ENCODE measurements at places on chromosomes 6 and 20.

DNA sequence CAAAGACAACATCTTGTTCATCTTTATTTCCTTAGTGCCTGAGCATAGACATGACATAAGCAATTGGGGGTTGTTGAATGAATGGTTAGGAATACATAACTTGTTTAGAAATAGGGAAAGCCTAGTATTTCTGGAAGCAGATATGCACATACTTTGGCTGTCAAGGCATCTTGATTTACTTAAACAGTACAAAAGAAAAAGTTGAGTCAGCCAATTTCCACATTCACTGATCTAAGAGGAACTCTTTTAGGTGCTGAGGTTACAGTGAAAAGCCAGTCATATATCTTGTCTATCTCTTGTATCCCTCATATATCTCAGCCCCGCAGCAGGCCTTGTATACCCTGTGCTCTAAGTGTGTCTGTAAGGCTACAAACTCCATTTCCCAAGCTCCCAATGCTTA lies 11.6 kb downstream of the ZKSCAN4 start:
- no peak for DNase-seq

GRCh38 chr20:1619861-1620444 lies at the start of gene SIRPB1:
SIRPB1 (minus strand) TSS chr20:1620009; CDS start chr20:1619944, 65 bp downstream.
- DNase-seq: no peak

DNA sequence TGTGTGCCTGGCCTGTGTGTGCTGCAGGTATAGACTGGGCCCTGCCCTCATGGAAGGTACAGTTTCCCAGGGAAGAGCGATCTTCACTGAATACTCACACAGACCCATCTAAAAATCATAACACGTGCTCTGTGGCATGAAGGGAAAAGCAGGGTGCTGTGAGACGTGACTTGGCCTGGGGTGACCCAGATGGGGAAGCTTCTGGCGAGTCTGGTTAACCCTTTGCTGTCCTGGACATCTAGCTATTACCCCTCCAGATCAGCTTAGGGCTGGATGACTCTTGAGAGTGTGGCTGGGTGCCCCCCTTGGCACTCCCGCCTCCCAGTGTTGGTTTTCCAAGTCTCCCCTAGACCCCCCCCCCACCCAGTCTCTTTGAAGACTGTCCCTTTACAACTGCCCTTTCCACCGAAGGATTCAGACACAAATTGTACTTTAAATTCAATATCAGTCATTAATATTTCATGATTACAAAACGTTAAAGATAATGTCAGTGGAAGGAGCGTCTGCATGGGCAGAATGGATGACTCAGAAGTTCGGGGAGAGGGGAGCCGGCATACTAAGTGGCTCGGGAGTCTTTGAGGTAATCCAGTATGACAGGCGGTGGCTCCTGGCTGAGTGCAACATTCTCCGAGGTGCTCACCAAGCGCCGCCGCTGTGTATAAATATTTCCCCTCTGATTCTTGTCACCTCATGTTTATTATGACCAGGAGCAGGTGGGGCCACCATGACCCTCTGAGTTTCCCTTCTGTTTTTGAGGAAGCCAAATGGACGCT lies 77.3 kb downstream of the CD40 start:
- DNase-seq: no peak

DNA sequence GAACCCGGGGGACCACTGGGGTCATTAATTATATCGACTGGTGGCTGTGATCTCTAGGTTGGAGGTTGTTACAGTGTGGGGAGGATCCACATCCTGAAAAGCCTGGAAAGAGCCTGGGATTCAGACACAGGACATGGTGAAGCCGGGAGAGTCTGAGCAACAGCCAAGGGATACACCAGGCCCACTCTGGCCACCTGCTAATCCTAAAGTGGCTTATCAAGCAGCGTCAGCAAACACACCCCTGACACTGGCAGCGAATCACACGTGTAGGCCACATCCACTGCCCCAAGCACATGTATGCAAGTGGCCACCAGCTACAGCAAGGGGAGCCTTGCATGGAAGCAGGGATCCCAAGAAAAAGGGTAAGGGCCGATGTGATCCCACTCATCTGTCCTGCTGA lies 41.0 kb downstream of the GFOD1 start:
- DNase-seq: no peak

DNA sequence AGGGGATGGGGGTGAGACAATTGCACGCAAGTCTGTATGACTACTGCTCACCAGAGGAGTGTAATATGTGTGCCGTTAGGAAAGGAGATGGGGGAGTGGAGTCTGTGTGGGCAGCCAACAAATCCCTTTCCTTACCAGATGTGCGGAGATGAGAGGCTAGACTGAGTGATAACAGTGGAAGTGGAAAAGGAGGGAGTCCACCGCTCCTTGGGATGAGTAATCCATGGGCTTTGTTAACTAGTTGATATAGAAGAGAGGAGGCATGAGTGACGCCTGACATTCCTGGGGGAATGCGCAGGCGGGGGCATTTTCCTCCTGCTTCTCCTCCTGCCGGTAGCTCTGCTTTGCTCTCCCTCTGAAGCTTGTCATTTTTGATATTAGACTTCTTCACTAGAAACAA lies 13.5 kb upstream of the SMIM26 start:
- no peak for DNase-seq

- no peak for DNase-seq
These were observed 193.8 kb upstream of the SIM1 start for GRCh38 chr6:100658486-100658885.

DNA sequence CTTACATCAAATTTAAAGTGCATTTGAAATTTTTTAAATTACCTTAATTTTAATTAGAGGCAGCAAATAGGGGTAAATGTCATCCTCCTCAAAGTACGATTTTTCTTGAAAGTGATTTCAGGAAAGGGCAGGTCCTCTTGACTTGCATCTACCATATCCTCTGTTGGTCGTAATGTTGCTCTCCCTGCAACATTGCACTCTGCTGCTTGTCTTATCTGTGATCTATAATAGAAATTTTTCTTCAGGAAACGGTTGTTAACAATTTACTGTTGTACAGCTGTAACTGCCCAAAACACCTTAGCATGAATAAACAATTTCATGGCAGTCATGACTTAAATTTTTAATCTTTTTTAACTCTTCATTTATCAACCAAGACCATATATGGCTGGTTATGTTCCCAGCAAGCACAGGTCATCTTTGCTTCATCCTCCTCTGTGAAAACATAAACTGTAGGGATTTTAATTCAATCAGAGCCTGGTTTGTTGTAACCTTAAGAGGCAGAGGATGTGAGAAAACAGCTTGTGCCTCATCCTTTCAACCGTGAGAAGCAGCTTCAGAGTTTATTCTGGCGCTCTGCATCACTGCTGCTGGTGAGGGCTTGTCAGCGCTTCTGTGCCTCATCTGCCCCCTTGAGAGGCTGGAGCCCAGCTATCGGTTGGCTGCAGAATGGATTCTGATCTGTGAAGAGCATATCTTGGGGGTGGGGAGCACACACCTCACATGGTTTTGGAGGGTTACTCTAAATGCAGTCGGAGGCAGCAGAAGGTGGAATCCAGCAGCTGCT lies 56.0 kb downstream of the CTNNBL1 start:
- no peak for DNase-seq

DNA sequence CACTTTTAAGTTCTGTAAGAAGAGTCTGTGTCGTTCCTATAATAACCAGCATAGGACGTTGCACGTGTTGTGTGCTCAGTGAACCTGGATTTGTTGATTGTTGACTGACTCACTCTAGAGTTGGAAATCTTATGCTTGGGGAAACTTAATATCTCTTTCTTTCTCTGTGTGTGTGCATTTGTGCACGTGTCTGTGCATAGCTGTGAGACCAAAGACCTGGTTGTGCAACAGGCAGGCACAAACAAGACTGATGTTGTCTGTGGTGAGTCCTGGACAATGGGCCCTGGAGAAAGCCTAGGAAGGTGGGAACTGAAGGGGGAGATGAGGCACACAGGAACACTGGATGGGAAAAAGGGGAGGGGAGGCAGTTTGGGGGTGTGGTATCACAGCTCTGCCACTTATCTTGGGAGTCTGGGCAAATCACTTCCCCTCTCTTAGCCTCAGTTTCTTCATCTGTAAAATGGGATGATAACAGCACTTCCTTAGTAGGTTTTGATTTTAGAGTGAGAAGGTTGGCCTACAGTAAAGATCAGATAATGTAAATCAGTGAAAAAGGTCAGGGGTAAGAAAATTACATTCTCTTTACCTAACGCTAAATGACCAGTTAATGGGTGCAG lies 8.4 kb downstream of the CD40 start:
- no peak for DNase-seq

DNA sequence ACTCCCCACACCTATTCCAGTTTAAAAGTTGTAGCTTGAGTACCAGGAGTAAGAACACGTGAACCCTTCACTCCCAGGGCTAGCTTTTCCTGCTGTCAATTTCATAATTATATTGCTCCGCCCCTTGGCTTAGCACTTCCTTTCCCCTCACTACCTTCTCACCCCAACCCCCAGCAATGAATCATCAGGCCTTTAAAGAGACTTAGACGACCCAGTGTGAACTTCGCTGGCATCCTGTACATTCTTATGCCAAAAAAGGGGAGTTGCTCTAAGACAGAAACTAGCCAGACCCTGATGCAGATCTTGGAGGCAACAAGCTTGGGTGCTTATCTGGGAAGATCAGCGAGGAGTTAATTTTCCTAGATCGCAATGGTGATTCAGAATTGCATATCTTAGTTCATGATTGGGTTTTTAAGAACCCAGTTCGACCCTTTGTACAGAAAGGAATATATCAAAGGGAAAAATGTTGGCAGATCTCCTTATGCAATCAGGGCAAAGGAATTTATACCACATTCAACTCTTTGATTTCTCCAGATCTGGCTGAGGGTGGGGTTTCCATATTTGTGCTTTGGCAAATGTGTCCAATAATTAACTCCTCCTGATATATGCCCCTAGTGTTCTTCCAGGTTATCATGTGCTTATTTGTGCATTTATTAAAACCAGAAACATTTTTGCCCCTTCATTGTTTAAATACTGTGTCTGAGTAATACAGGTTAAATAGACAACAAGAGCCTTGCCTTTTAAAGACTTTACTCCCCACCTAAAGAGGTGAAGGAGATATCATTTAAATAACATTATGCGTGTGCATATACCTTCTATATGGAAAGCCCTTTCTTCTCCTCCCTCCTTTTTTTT lies 8.1 kb upstream of the ATXN1 start:
- DNase-seq: peak; percentile 69

DNA sequence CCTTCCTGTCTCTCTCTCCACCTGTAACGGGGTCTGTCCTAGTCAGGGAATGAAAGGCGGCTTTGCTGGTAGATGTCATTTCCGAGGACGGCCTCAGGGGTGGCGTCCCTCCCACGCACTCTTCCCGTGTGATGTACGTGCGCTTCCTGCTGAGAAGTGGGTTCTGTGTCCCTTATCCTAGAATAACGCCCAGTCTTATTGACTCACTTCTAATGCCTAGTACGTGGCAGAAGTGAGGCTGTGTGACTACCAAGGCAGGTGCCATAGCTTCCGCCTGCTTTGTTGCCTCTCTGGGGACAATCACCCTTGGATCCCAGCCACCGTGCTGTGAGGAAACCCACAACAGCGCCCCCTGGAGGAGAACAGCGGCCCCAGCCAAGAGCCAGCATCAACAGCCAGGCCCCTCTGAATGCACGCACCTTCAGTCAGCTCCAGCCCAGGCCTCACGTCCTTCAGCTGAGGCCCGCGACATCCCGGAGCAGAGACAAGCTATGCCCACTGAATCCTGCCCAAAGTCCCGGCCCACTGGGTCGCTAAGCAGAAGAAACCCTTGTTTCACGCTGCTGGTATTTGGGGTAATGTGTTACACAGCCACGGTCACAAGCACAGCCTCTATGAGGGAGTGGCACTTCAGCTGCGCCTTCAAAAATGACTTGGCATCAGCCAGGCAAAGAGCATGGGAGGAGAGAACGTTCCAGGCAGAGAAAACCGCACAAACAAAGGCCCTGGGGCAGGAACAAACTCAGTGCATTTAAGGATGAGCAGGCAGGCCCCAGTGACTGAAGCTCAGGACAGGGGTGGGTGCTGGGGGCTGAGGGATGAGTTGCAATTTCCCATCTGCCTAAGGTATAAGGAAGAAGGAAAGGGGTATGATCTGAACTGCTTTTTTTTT lies 224.2 kb downstream of the NFATC2 start:
- DNase-seq: no peak

GRCh38 chr6:158815379-158815724 lies 3.8 kb downstream of the EZR start:
- no peak for DNase-seq

DNA sequence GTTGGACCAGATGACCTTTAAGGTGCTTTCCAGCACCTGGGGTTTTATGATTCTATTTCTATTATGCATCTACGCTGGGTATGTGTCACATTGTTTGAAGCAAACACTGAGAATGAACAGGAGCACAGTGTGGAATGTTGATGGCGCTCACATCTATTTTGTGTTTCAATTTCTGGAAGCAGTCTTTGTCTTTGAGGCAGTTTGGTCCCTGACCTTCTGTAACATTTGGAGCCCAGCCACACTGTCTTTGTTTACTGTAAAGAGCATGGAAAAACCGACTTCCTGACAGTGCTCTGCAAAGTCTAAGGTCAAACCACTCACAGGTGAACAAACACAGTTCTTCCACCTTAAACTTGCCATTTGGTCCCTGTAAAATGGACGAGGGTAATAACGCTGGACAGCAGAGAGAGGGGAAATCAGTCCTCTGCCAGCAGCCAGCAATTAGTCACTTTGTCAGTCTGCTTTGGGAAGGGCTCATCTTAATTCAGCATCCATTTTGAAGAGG lies 155.5 kb downstream of the PRL start:
- DNase-seq: no peak

DNA sequence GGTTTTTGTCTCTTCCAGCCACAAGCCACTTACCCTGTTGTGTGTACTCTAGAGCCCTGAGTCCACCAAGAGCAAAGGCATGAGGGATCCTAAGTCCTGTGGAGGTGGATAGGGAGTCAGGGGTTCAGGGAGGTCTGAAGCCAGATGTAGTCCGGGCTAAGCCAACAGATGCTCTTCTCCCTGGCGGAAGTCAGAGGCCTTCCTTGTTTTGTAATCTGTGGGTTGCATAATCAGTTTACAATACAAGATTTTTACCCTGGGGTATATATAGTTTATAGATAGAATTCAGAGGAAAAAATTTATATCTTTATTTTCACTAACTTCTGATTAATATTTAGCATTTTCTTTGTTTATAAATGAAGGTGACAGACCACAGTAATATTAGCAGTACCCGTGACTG lies 9.2 kb downstream of the LAMP5 start:
- no peak for DNase-seq

- no peak for DNase-seq
These were observed 66.0 kb upstream of the CDKAL1 start for GRCh38 chr6:20468209-20468608.
